ENCODE measurements at places on chromosomes 12 and 14.

GRCh38 chr14:34067587-34067986 lies 116.7 kb upstream of the EGLN3 start:
- no peak for DNase-seq

DNA sequence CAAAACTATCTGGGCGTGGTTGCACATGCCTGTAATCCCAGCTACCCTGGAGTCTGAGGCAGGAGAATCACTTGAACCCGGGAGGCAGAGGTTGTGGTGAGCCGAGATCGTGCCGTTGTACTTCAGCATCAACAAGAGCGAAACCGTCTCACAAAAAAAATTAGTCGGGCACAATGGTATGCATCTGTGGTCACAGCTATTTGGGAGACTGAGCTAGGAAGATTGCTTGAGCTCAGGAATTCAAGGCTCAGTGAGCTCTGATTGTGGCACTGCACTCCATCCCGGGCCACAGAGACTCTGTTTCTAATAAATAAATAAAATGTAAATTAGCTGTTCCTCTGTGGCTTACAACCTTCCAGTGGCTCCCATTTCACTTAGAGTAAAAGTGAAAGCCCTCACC lies 28.0 kb downstream of the RCOR1 start:
- no peak for DNase-seq

DNA sequence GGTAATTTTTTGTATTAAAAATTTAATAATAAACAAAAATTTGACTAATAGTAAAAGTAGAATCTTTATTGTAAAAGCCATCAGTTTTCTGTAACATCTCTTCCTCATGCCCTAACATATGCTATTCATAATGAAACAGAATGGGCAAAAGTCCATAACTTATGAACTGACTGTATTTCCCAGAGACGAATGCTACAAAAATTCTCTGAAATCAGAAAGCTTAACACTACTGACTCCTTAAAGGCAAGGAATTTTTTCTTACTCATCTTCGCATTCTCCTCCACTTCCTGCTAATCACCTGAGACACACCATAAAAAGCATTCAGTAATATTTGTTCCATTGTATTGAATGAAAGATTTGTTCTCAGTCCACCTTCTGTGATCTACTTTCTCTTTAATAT lies 17.6 kb downstream of the MON2 start:
- DNase-seq: no peak

DNA sequence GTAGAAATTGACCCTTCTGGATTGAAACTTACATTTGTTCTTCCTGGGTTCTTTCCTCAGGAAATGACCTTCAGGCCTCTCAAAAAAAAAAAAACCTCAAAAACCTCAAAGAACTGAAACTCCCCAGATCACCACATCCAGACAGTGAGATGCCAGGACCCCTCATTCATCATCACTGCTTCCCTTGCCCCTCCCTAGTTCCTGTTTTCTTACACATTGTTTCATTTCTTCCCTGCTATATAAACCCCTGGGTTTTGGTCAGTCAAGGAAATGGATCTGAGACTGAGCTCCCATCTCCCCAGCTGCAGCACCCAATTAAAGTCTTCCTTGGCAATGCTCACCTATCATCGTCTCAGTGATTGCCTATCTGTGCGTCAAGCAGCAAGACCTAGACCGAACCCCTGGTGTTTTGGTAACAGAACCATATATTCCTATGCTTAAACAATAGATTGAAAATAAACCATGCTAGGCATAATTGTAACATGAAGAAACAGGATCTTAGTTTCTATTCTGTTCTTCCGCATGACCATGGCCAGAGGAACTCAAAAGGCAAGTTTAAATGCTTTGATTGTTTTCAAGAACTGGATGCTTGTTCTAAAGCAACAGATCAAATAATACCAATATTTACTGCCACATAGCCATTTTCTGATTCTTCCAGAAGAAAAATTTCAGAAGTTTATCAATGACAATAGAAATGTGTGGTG lies 108.0 kb upstream of the MAX start:
- DNase-seq: no peak

DNA sequence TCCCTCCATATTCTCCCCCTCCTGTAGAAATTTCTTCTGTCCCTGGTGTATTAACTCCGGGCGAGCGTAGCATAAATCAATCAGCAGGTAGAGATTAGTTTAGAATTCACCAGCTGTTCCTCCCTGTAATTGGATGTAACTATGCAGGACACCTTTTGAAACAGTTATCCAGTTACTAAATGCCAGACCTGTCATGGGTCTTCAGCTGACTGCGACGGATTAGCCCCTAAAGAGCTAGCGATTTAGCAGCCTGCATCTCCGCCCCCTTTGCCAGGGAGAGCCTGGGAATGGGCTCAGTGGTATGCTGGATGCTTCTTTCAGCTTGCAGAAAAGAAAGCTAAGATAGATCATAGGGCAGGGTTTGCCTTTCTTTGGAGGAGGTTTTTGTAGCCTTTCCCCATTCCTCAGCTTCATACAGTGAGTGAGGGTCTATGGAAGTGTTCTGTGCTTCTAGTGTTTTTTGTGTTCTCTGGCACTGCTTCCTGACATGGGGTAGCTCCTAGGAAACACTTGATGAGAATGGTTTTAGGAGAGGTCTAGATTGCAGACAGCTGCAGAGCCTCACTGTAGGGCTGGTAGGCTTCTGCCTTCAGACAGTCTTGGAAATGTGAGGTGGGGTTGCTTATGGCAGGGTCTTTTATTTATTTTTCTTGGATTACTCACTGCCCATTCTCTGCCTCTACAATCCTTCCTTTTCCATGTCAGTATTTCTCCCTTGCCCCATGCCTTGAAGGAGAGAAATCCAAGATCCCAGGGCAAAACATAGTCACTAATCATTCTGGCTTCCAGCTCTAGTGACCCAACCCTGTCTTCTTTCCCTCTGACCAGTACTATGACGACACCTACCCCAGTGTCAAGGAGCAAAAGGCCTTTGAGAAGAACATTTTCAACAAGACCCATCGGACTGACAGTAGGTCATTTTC lies 16.7 kb downstream of the COPZ1 start:
- DNase-seq: no peak

DNA sequence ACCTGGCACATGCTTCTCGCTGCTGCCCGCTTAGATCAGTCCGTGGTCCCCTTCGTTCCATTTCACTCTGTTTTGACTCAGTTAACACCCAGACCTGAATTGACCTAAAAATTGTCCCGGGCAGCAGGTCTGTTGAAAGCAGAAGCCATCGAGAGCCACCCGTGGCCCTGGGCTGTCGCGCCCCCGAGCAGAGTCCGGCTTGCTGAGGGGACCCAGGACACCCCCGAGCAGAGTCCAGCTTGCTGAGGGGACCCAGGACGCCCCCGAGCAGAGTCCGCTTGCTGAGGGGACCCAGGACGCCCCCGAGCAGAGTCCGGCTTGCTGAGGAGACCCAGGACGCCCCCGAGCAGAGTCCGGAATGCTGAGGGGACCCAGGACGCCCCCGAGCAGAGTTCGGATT lies 50.2 kb upstream of the GALNT9 start:
- no peak for DNase-seq

DNA sequence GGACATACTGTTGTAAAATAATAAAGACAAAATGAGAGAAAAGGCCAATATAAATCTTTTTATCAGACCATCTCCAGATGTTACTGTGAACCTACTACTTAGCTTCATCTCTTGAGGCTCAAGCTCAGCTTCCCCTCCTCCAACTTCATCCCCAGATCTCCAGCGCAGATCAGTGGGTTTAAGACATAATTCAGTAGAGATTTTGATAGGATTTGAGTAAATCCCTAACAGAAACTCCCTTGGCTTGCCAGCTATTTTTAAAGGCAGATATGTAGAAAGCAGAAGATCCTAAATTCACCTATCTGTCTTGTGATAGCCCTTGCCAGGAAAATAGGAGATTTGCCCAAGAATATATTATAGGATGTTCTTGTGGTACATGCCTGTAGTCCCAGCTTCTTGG lies 236.7 kb downstream of the FBXL14 start:
- DNase-seq: no peak

- DNase-seq: no peak
These were observed 76.4 kb upstream of the MBIP start for GRCh38 chr14:36396798-36397197.

GRCh38 chr14:104752423-104752734 lies 568 bp upstream of the SIVA1 start:
- DNase-seq: no peak

- DNase-seq: no peak
These were observed 88.6 kb downstream of the VCPKMT start for GRCh38 chr14:50027816-50028215.

Measured in GM10248 (cell line).